ENCODE measurements at places on chromosomes 4 and X. TPM values are rescaled to one million over a fixed set of nuclear protein-coding genes. Genes with fewer than 3 reads are reported as not detected.

DNA sequence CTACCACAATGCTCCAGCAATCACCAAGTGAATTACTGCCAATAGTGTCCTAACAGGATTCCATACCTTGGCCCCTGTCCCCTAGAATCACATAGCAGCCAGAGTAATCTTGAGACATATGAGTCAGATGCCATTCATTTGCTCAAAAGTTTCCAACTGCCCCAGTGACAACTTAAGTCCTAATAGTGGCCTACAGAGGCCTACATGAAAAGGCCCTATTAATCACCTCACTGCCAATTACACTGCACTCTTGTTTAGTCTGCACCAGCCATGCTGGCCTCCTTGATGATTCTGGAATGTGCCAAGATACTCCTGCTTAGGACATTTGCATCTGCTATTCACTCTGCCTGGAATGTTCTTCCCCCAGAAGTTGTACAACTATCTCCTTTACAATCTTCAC is 130.7 kb downstream of the NR3C2 start:
- H3K36me3 ChIP-seq: no peaks in the 10 kb centered on the region
- H3K27me3 ChIP-seq: no peaks in the 10 kb centered on the region
- no peak overlapping the region for H3K27ac ChIP-seq
- no peak for DNase-seq

DNA sequence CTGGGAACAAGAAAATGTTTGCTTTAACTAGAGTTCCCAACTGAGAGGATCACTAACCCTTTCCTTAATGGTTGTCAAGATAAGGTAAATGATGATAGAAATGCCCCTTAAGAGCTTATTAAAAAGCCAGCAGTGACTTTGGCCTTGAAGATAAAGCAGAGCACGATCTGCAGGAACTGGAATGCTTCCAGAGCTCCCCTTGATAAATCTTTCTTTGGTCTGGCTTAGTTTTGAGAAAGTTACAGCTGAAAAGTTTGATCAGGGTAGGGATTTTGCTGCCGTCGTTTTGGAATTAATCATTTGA is 64.0 kb downstream of the PTTG2 start:
- peaks cover 28% of the 10 kb centered on the region for H3K36me3 ChIP-seq
- no peak for DNase-seq
- peak overlapping the region; percentile 13 for H3K4me3 ChIP-seq

The FAM90A26 gene
- total RNA-seq: not detected

The MAGEC3 gene
- 1.8 TPM for total RNA-seq

Data from thoracic aorta (tissue), 2 donors.